ENCODE measurements at places on chromosomes 2 and 18.

DNA sequence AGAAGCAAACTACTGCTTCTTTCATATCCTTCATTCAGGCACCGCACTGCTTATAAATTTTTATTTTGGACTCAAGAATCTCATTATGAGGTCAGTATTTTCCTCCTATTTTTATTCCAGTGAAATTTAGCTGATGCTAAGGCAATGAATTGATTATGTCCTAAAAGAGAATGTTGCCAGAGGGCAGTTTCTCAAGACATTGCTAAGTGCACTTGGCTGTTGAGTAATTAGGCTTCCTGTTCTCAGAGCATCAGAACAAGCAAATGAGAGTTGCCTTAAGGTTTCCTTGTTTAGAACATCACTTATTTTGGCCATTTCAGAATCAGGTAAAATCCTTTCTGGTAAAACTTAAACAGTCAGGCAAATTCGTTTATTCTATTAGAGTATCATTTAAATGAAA is 548.6 kb upstream of the ZEB2 start:
- no peak for DNase-seq

DNA sequence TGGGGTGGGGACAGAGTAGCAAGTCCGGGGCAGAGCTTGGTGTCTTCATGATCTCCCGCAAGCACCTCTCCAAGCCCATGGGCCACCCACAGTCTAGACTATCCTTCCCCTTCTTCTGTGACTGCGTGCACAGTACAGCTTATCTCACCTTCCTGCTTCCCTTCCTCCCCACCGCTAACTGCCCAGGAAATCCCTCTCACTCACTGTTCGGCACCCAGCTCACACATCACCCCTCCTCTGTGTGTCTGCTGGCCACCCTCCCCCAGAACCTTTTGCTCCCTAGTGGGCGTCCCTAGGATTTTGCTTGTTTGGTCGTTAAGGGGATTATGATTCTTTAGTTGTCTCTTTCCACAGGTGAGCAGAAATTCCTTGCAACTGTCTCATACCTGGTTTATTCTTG is 31.5 kb upstream of the SMAD7 start:
- no peak for DNase-seq

DNA sequence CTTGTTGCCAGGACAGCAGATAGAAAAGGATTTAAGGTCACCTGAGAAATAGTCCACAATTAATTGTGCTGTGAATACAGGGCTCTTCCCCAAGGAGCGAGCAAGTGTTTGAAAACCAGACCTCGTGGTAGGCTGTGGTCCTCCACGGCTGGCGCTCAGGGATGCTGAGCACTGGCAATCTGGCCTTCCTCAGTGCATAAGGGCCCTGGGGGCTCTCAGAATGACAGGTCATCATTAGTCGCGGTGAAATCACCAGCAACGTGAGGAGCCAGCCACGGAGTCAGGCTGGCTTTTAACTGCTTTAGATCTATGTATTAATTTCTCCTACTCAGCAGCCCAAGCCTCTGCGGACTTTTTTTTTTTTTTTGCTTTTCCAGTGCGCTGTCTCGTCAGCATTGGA is 148.5 kb downstream of the FHOD3 start:
- DNase-seq = no peak

DNA sequence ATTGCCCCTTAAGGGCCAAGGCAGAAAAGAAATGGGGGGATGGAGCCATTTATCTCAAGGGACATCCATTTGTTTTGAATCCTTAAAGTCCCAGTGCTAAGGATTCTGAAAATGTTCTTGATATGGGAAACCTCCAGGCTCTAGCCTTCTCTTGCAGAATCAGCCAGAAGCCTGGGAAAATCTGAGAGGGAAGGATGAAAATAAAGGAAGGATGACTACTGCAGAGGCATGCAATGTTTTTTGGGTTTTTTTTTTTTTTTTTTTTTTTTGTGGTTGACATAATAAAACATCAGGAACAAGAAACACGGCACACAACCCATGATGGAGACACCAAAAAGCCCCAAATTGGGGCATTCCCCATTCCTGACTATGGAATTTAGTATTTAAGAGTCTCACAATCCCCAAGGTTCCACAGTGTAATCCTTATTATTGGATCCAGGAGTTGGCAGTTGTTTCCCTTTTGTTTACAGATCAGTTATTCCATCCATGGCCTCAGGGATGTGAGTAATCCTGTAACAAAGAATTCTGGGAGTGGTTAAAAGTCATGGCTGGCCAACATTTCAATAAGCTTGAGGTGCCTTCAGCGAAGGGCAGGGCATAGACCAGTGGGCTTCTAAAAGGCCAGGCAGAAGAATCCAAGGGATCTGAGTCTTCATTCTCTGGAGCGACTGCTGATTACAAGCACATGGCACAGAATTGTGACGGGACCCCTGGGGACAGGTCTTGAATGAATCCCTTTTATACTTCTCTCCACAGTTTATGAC is 337.5 kb downstream of the GULP1 start:
- DNase-seq = no peak

GRCh38 chr18:49161627-49162026 is 210.9 kb upstream of the SMAD7 start:
- DNase-seq = peak; percentile 86

DNA sequence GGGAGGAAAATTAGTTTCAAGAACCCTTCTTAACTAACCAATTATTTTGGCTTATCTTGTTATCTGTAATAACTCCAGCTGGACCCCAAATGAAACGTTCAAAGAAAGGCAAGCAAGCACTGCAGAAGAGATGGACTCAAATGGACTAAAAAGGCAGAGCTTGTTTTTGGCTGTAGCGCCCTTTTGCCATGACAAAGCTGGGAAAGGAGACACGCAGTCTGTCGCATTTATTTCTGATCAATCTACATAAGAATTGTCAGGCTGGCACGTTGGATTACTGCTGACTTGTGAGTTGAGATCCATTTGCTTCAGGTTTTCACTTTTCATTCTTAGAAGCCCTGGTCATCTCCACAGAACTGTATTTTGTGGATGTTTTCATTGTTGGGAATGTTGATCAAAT is 402.9 kb downstream of the TMEM182 start:
- DNase-seq = no peak

GRCh38 chr2:15472876-15473275 is 88.3 kb downstream of the NBAS start:
- no peak for DNase-seq

- DNase-seq = no peak
Measured at GRCh38 chr2:219722276-219722879, 94.9 kb downstream of the SLC4A3 start.

GRCh38 chr2:184780944-184781343 is 182.6 kb downstream of the ZNF804A start:
- no peak for DNase-seq

DNA sequence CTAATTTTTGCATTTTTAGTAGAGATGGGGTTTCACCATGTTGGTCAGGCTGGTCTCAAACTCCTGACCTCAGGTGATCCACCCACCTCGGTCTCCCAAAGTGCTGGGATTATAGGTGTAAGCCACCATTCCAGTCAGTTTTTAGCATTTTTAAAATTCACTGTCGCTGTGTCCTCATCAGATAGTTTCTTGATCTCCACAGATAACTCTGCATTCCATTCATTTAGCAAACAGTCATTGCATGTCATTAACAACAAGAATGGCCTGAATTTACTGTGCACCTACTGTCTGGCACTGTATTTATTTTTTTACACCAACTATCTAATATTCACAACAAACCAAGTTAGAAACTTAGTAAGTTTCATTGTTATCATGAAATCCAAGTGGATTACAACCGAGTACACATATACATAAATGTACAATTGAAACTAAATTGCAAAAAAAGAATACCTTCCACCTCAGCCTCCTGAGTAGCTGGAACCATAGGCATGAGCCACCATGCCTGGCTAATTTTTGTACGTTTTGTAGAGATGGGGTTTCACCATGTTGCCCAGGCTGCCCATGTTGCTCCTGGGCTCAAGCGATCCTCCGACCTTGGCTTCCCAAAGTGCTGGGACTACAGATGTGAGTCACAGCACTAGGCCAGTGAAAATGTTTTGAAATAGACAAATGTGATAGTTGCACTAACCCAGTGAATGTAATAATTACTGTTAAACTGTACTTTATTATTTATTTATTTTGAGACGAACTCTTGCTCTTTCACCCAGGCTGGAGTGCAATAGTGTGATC is 4.3 kb downstream of the MCEE start:
- peak; percentile 18 for DNase-seq

DNA sequence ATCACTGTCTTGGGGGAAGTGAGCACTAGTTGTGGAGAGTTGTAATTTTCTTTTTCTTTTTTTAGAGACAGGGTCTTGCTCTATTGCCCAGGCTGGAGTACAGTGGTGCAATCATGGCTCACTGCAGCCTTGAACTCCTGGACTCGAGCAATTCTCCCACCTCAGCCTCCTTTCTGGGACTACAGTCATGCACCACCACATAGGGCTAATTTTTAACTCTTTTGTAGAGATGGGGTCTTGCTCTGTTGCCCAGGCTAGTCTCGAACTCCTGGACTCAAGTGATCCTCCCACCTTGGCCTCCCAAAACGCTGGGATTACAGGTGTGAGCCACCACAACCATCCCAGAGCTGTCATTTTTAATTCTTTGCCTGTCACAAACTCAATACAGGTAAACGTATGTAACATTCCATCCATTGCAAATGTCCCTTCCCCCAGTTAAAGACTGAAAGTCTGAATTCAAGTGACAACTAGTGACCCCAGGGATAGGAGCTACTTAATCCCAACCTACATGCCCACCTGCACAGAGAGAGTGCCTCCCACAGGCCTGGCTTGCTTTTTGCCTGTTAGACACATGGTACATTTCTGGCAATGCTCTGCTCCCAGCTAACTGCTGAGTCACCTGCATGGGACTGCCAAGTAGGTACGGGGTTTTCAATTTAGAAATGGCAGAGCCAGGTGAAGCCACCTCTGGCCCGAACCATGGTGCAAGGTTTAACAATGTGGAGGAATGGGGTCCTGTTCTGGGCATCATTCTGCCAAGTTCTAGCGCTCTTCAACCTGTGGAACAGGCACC is 60.6 kb downstream of the CYB5A start:
- DNase-seq = no peak

- DNase-seq = no peak
Measured at GRCh38 chr2:235066895-235067294, 115.1 kb downstream of the SH3BP4 start.

DNA sequence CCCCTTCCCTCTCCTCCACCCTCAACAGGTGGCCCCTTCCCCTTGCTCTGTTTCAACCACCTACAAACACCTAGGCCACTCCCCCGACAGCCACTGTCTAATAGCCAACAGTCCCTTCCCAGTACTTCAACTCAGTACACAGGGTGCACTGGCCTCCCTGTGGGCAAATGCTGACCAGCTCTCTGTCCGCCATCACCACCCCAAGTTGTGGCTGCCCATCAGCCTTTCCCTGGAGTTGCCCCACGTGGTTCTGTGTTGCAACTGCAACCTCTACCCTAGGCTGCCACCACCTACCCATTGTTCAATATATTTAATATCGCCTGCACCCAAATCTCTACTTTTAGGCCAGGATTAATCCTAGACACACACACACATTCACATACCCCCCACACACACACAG is 173.5 kb downstream of the MREG start:
- no peak for DNase-seq

- DNase-seq = peak; percentile 44
Measured at GRCh38 chr18:22643731-22644130, 226.0 kb upstream of the CTAGE1 start.

DNA sequence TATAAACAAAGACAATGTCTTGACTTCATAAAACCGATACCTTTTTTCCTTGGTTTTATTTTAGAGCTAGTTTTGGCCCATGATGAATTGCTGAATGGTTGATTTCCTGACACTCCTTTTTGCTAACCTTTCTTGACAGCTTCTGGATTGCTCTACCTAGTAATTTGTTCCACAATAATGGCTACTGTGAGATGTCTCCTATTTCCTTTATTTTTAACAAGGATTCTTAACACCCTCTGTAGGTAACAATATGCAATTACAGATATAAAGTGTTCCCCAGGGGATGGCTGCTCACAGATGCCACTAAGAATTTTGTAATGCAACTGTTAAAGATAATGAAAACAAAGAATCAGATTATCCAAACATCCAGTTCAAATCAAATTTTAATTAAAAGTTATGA is 100.8 kb upstream of the ATP5MC3 start:
- peak; percentile 76 for DNase-seq

All from osteoblast (primary cell).